Iris pigment epithelial cell (primary cell): ENCODE measurements at places on chromosomes 3 and 15.

DNA sequence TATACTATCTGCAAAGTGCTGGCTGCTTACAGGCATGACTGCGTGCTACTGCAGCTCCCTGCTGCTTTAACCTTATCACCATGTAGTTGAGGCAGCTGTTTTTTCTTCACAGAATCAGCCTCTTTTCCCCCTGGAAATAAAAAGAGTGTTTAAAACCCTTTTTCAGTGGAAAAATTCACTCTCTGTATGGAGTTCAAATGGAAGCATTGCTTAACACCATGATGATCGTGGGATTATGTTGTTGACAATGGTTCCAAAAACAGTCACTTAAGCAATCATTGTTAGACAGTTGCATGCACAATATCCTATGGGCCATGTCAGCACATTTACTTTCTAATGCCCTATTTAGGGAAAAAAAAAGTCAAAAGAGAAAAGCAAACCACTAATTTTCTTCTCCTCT lies 536.4 kb downstream of the UNC13C start:
- DNase-seq: no peak

DNA sequence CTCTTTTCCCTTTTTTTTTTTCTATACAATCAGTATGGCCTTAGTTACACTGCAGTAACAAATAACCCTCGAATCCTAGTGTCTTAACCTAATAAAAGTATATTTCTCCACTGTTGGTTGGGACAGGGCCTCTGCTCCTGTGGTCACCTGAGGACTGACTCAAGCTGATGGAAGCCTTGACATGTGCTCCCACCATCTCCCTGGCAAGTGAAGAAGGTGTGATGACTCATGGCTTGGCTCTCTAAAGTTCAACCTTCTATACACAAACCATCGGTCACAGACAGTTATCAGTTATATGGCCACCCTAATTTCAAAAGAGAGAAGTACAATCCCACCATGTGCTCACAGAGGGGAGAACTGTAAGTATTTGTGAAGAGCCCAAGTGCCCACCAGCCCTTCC lies 65.8 kb upstream of the CACNA2D3 start:
- no peak for DNase-seq

- DNase-seq: no peak
Measured at GRCh38 chr15:90597577-90597976, 67.9 kb downstream of the CRTC3 start.

- DNase-seq: no peak
Measured at GRCh38 chr3:78906245-78906644, 861.6 kb downstream of the ROBO1 start.

DNA sequence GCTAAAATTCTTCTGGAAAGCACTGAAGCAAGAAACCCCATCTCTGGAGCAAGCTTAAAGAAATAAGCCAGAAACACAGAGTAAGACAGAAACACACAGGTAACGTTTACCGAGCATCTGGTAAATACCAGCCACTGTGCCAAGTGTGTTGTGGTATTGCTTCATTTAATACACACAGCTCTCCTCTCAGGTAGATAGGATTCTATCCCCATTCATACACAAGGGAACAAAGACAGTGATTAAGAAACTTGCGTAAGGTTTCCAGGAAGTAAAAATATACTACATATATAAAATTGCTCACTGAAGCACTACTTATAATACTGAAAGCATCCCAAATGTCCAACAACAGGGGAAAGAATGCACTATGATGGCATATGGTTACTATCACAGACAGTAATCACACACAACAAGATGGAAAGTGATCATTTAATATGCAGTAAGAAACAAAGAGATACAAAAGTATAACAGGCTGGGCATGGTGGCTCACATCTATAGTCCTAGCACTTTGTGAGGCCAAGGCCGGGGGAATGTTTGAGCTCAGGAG lies 27.5 kb downstream of the TAMM41 start:
- no peak for DNase-seq

DNA sequence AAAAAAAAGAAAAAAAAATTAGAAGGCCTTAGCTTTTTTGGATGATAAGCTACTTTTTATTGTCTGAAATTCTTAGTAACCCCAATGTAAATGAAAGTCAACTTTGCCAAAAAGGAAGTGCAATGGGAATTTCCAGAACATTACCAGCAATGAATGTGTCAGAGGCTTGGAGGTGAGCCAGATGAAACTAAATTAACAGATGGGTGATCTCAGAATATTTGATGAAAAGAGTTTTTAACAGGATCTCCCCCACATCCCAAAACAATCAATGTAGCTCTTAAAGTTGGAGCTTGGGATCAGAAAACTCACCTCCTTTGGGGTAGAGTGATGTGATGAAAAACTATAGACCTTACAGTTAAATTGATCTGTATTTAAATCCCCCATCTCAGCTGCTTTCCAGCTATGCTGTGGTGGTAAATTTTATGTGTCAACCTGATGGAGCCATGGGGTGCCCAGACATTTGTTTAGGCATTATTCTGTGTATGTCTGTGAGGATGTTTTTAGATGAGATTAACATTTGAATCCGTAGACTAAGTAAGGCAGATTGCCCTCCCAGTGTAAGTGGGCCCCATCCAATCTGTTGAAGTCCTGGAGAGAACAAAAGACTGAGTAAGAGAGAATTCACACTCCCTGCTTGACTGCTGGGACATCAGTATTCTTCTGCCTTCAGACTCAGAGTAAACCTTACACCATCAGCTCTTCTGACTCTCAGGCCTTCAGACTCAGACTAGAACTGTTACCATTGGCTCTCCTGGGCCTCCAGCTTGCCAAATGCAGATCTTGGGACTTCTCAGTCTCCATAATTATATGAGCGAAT lies 84.3 kb upstream of the TNFSF10 start:
- peak; percentile 92 for DNase-seq

DNA sequence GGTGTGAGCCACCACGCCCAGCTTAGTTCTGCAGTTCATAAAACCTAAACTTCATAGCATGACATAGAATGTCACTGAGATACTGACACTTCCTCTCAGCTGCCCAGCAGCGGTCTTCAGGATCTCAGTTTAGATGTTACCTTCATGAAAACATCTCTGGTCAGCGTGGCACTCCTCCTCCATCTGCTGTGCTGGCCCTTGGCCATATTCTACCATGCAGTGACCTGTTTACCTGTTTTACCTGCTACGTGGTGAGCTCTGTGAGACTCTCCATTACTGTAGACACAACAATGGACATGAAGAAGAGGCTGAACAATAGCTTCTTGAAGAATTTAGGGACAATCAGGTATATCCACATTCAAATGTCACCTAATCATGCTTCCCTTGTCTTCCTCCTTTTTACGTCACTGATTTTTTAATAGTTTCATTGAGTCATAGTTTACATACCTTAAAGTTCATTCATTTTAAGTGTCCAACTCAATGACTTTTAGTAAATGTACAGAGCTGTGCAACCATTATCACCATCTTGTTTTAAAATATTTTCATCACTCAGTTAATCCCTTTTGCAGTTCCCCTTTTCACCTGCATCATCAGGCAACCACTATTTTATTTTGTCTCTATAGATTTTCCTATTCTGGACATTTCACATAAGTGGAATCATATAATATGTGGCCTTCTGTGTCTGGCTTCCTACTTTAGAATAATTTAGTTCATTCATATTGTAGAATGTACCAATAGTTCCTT lies 32.2 kb upstream of the PTPN23 start:
- no peak for DNase-seq

DNA sequence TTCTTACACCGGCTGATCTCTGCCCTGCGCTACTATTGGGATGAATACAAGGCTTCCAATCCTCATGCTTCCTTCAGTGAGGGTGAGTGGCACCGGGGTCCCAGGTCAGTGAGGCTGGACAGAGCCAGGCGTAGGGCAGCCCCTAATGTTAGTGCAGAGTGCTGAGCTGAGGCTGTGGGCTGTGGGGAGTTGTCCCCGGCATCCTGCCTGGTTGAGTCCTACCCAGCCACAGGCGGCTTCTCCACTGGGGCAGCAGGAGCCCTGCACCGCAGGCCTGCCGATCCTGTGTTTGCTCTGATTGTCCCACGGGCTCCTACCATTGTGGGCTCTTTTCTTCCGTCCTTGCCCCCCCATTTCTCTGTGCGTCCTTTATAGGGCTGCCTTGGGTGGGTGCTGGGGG lies 13.3 kb downstream of the RNF123 start:
- DNase-seq: no peak

DNA sequence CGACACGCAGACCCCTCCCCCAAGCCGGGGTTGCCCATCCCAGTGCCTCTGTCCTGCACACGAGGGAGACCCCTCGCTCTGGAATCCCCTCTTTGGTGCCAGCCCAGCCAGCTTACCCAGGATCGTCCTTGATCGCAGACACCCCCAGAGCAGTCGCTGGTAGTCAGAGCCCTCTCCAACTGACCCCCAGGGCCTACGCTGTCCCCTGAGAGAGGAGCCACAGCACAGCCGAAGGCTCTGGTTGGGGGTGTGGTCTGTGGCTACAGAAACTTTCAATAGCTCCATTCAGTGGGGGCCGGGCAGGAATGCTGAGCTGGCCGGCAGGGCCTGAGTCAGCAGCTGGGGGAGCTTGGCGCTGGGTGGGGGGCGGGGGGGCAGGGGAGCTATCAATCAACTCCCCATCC lies at the start of gene LCTL:
Gene LCTL, minus strand, starts transcription at position 258 of the 404 bp plus-strand sequence. CDS start 633 bp downstream, outside the sequence.
- DNase-seq: peak; percentile 74

GRCh38 chr3:31576521-31576920 lies 43.8 kb downstream of the STT3B start:
- DNase-seq: no peak

DNA sequence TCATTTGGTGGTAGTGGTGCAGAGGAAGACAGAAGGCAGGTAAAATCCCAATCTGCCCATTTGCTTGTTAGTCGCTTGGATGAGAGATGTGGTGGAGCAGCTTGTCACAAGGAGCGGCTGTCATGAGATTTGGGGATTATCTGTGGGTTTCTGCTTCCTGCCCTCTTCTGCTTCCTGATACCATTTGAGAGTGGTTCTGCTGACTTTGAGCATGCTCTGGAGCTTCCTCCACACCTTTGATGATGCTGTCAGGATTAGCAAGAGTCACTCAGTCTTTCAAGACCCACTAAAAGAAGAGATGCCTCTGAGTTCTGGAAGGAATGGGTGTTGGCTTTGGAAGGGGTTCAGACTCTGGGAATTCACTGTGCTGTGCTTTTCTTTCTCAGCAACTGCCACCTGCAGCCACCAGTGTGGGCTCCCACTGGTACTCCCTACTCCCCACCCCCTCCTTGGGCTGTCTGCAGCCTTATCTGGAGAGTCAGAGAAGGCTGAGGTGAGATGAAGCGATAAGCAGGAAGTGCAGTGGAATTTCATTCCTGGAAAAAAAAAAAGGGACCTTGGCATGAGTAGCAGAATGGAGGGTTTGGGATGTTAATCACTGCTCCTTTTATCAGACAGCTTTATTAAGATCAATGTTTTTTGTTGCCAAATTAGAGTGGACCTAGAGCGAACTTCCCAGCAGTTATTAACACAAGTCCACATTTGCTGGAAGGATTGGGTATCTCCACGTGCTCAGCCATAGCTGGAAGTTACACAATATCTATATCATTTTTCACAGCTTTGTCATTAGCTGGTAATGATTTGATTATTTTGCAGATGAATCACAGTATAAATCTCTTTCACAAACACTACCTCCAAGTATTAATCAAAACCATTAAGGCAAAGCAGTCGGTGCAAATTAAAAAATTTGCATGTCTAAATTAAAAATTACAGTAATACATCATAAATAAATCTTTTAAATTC lies 233.0 kb upstream of the SATB1 start:
- DNase-seq: no peak

DNA sequence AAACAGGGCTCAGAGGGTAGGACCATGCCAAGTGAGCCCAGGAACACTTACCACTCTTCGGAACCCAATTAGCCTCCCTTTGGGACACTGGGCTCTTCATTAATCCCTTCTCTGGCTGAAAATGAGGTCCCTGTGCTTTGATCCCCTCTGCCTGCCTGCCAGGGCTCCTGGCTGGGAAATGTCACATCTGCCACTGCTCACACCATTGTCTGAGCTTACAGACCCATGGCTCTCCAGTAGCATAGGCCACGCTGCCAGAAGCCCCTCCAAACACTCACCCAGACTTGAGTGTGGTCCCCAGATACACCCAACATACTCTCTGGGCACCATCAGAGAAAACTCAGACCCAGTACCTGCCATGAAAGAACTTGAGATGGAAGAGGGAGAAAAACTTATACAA lies 287.3 kb downstream of the XXYLT1 start:
- DNase-seq: no peak

- peak; percentile 11 for DNase-seq
Measured at GRCh38 chr3:166527325-166527724, 690.1 kb upstream of the BCHE start.

- DNase-seq: peak; percentile 59
Measured at GRCh38 chr15:71792521-71792920, 17.8 kb upstream of the NR2E3 start.

GRCh38 chr15:79919749-79920511 lies 23.1 kb upstream of the MTHFS start:
- DNase-seq: no peak

GRCh38 chr15:35444557-35445204 lies 101.3 kb downstream of the DPH6 start:
- peak; percentile 64 for DNase-seq

DNA sequence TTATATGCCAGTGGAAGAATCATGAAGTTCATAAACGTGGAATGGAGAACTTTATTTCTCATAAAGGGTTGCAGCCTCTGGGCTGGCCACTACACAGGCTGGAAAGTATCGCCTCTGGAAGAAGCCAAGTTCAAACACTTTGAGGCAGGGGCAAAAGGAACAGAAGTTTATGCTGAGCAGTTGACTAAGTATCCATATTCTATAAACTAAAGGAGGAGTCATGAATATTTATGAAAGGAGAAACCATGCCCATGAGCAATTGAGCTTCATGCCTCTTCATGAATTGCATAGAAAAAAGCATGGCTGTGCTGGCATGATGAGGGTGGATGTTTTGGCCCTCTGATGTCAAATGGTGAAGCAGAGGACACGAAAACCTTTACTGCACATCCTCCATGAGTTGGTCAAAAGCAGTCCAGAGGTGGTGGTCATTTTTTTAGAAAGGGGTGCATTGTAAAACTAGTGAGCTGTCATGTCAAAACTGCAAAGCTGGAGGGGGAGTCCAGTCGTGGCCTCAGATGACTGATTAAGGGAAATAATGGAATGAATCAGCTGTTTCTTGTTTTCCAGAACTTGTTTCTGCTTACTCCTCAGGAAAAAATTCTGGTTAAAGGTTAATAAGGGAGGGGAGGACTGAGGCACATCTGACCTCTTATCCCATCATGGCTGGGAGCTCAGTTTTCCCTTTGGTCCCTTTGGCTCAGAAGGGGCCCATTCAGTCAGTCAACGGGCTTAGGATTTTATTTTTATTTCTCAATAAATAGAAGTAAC lies 276.7 kb downstream of the CHL1 start:
- DNase-seq: no peak

DNA sequence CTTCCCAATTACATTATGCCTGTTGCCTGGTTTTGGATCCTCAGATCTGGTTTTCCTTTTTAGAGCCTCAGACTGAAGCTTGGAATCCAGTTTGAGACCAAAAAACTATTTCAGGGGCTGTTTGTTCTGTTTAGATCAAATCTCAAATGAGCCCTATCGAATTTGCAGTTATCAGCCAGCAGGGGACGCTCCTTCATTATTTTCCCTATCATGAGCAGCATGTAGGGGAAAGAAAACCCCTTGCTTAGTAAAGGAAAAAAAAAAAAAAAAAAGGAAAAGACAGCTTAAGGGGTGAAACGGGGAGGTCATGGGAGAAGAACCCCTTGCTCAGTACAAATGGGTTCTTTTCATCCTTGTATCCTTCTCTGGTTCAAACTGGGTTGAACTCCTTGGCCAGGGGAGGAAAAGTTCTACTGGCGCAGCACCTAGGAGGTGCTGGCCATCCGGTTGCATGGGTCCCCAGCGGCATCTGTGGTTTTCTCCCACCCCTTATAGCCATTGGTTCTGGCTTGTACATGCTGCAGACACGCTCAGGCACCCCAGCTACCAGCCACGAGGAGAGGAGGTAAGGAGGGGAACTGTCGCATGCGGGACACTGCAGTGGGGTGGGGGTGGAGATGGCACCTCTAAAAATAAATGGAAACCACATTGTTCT lies 1375.1 kb upstream of the ALCAM start:
- DNase-seq: peak; percentile 33
